ENCODE measurements at places on chromosomes 6 and 20.

DNA sequence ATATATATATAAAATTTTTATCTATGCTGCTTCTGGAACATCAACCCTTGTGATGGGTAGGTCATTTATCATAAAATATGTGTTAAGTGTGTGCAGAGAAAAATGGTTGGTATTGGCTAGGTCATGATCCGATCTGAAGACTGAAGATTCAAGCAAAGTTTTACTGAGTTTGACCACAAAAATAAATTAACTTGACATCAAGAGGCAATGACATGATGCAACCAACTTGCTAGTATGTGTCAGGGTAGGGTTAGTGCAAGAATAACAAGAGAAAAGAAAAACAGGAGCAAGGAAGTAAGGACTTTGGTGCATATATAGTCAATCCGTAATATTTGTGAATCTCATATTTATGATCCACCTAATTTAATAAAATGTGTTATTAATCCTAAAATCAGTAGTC is 1202.0 kb upstream of the ADGRB3 start:
- DNase-seq = no peak

GRCh38 chr6:2111162-2111677 is 134.2 kb downstream of the GMDS start:
- DNase-seq = peak; percentile 72

GRCh38 chr20:33400812-33401183 is 521 bp downstream of the CDK5RAP1 start:
- no peak for DNase-seq

- DNase-seq = peak; percentile 69
Measured at GRCh38 chr6:125944434-125944816, 12.1 kb upstream of the HINT3 start.

DNA sequence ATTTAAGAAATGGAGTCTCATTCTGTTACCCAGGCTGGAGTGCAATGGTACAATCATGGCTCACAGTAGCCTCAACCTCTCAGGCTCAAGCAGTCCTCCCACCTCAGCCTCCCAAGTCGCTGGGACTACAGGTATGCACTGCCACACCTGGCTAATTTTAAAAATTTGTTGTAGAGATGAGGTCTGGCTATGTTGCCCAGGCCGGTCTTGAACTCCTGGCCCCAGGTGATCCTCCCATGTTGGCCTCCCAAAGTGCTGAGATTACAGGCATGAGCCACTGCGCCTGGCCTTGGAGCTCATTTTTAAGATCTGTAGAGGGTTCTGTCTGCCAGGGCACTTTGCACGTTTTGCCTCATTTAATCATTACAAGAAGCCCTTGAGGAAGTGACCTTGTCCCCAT is 17.5 kb downstream of the ZC3H12D start:
- DNase-seq = no peak

DNA sequence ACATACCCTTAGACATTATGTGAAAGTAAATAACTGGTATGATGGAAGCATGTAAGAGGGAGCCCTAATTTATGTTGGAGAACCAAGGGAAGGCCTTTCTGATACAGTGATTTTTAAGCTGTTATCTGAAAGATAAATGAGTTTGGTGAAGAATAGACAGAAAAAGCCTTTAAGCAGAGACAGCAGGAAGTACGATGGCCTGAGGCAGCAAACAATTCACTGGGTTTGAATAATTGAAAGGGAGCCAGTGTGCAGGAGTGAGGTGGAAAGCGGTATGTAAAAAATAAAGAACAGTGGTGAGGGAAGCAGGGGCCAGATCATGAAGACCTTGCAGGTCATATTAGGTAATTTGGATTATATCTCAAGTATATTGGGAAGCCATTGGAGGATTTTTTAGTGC is 4.1 kb upstream of the RAB23 start:
- no peak for DNase-seq

DNA sequence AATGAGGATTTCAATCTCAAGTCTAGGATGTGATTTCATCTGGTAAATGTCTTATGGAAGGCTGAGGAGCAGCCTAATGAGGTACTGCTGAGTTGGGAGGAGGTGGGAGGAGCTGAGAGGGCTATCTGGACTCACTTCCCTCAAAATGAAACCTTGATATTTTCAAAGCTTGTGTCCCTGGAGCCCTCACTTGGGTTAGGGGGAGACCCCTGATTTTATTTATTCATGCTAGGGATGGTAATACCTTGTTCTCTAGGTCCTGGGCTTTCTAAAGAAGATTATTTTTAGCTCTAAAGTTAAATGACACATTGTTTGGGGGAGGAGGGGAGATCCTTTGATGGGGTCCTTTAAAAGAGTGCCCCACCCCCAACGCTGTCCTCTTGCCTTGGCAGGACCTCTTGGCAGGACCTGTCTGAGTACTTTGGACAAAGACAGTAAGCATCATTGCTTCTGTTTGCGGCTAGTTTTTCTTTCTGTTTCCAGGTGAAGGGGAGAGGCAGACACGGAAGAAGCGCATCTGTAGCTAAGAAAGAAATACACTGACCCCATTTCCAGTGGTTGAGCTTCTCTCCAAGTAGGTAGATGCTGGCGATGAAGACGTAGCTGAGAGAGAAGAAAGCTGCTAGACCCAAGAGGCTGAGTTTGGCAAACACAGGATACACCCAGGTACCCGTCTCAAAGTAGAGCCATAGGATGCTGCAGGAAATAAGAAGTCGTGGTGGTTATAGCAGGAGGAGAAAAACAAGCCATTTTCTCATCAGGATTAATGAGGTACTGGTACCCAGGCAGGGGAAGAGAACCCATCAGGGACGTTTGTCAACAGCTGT is 55.6 kb downstream of the ADTRP start:
- no peak for DNase-seq

- peak; percentile 47 for DNase-seq
Measured at GRCh38 chr6:142011156-142011555, 121.6 kb upstream of the GJE1 start.

DNA sequence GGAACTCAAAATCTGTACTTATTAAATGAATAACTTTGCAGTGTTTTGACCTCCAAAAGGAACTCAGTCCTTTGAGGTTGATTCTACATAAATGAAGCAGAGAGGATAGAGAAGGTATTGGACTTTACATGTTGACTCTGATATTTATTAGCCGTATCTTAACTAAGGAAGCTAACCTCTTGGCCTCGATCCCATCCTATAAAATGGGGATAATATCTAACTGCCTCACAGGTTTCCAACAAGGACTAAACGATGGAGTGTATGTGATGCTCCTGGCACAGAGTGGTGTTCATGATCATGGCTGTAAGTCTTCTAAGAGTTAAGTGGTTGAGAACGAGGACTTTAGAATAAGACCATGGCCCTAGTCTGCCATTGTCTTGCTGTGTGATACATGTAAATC is 24.2 kb upstream of the MAP3K4 start:
- no peak for DNase-seq

- DNase-seq = no peak
Measured at GRCh38 chr6:153392156-153392555, 261.1 kb upstream of the RGS17 start.

DNA sequence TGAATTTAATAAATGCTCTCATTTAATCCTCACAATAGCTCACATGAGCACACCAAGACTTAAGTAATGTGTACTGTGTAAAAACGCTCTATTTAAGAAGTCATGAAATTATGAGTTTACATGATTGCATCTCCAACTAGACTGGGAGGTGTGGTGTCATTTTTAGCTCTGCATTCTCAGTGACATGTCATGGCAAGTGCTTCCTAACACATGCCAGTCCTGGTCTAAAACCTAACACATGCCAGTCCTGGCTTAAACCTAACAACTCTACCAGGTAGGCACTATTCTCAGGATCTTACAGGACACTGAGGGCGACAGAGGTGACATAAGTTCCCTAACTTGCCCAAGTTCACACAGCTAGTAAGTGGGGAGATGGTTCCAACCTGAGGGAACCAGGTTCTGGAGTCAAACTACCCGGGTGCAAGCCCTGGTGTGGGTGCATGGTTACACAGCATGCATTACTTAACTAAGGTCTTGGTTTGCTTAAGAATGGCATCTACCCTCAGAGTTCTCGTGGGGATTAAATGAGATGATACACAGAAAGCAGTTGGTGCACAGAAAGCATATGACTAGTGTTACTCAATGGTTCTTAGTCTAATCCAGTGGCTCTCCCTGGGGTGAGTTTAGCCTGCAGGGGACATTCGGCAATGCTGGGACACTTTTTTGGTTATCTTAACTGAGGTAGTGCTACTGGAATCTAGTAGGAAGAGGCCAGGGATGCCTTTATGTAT is 14.7 kb downstream of the CLDN20 start:
- no peak for DNase-seq

DNA sequence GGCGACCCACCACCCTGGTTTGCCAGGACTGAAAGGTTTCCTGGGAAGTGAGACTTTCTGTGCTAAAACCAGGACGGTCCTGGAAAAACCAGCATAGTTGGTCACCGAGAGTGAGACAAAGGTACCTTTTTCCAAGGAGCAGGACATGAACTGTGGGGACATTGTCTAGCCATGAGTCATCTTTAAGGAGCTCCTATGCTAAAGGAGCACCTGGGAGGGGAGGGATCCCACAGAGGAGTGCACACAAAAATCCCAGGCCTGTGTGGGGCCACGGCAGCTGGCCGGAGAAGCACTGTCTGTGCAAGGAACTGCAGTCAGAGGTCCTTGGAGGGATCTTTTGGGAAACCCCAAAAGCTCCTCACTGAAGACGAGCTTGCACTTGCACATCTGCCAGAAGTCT is 109.1 kb upstream of the PLEKHG1 start:
- DNase-seq = no peak

GRCh38 chr20:40844332-40844731 is 155.3 kb upstream of the MAFB start:
- DNase-seq = no peak

DNA sequence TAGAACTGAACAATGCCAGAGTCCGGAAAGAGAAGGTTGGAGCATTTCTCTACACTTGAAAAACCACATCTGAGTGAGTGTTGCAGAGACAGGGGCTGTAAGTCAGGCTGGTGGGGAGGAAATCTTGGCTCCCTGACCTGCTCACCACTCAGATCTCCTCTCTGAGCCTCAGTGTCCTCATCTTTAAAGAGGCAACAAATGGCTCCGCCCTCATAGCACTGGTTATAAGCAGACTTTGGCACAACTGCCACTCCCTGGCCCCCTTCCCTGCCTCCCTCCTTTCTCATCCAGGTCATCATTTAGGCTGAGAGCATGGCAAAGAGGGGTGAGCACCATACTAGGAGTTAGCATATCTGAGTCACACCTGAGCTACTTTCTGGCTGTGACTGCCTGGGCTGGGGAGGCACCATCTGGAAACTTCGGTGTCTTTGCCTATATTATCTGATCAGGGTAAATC is 10.6 kb downstream of the SIRPG start:
- DNase-seq = no peak

DNA sequence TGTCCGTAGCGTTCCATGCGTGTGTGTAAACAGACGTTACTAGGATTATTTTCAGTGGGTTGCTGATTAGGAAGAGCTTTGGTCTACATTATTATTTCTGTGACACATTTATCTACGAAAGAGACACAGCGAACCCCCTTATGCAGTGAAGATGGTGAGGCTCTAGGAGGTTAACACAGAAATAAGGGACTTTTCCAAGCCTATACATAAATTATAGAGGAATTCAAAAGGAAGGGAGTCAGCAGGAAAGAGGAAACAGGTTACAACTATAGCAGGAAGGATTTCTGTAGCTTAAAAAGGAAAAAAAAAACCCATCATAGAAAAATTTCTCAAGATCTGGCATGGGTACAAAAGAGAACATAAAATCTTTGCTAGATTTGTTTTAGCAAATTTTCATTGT is 12.9 kb upstream of the RPS6KA2 start:
- DNase-seq = no peak

- DNase-seq = no peak
Measured at GRCh38 chr20:62762801-62763368, 33.4 kb upstream of the MRGBP start.

DNA sequence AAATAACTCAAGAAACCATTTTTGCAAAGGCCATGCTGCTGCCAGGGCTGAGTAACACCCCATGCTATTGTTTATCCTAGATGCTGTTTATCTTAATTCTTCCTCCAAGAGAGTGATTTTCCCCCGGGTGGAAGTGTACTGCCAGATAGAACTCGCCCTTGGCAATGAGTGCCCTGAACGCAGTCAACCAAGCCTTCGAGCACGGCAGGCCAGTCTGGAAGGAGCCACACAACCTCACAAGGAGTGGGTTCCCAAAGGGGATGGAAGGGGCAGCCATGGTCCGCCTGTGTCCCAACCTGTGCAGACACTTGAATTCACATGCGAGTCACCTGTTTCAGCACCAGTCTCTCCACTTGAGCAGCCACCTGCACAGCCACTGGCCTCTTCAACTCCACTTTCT is 31.9 kb downstream of the PNPLA1 start:
- DNase-seq = no peak

DNA sequence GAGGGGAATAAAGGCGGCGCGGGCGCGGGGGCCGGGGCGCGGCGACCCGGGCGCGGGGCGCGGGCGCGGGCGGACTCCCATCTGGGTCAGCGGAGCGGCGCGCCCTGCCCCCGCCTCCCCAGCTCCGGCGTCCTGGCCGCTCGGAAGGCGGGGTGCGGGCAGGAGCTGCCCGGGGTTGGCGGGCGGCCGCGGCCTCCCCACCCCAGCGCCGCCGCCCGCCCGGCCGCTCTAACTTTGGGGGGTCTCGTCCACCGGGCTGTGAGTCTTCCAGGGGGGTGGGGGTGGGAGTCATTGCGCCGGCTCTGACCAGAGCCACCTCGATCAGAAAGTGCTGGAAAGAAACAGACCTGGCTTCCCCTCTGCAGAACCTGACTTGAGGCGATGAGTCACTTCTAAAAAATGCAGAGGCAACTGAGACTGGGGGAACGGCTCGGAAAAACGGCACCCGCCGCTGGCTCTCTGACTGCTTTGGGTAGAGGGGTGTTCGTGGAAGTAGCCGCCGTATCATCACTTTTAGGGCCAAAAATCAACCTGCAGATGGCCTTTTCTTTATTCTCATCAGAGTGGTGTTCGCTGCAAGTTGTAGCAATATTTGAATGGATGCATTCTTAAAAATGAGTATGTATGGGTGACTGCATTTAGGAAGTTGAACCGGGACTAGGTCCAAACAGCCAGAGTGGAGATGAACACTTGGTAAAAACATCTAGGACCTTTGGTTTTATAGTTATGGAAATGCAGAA is 667 bp downstream of the CAP2 start:
- DNase-seq = peak; percentile 80

DNA sequence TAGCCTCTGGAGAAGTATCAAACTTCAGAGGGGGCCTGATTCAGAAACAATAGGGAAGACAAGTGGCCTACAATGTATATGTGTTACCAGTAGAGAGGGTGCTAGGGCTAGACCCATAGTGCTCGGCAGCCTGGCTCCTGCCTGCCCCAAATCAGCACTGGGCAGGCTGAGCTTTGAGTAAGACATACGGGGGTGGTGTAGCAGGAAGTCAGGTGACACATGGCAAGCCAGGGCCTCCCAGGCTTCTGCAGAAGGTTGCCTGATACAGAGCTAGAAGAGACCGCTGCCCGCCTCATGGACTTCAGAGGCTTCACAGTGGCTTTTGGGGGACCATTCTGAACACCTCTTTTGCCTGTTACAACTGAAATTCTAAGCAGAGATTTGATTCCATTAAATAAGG is 43.4 kb downstream of the RALY start:
- DNase-seq = no peak

- DNase-seq = no peak
Measured at GRCh38 chr6:33633462-33634158, 12.5 kb downstream of the ITPR3 start.

- no peak for DNase-seq
Measured at GRCh38 chr20:45069261-45069660, 31.7 kb downstream of the KCNS1 start.
